ENCODE measurements at places on chromosomes 3 and 15. TPM values are rescaled to one million over a fixed set of nuclear protein-coding genes. Genes with fewer than 3 reads are reported as not detected.

CA12 gene
- 359 TPM for total RNA-seq

FBN1 gene
- total RNA-seq: 2,749 TPM

ZNF662 gene
- total RNA-seq: 2.3 TPM

CCRL2 gene
- total RNA-seq: 0.26 TPM

UNC13C gene
- under 0.01 TPM for total RNA-seq

BTLA gene
- total RNA-seq: 0.07 TPM

EIF4E3 gene
- 0.83 TPM for total RNA-seq

LSMEM2 gene
- total RNA-seq: not detected

SKOR1 gene
- 0.17 TPM for total RNA-seq

SLC51B gene
- total RNA-seq: not detected

ABHD17C gene
- total RNA-seq: 8.8 TPM

IQCF6 gene
- total RNA-seq: not detected

HYKK gene
- total RNA-seq: 1.7 TPM

GOLGA6A gene
- total RNA-seq: 0.07 TPM

LMOD3 gene
- 0.07 TPM for total RNA-seq

LRRN1 gene
- total RNA-seq: 0.30 TPM

ISL2 gene
- not detected for total RNA-seq

FAIM gene
- total RNA-seq: 5.8 TPM

ILDR1 gene
- not detected for total RNA-seq

LXN gene
- total RNA-seq: 52.5 TPM

DNASE1L3 gene
- 0.07 TPM for total RNA-seq

SYNPR gene
- total RNA-seq: not detected

NOX5 gene
- total RNA-seq: 0.39 TPM

ADCY5 gene
- 0.13 TPM for total RNA-seq

ALPK3 gene
- total RNA-seq: 26.4 TPM

SEMA3G gene
- total RNA-seq: 0.13 TPM

DUOXA2 gene
- not detected for total RNA-seq

PTX3 gene
- total RNA-seq: 1,136 TPM

PLA2G4E gene
- not detected for total RNA-seq

FETUB gene
- not detected for total RNA-seq

RASGRP1 gene
- 5.1 TPM for total RNA-seq

ZNF502 gene
- 3.9 TPM for total RNA-seq

MYO5A gene
- 53.4 TPM for total RNA-seq

MGLL gene
- 77.0 TPM for total RNA-seq

ESYT3 gene
- total RNA-seq: 0.07 TPM

SLC6A11 gene
- total RNA-seq: 0.03 TPM

BRPF1 gene
- 19.6 TPM for total RNA-seq

ZKSCAN7 gene
- total RNA-seq: 4.8 TPM

ANKRD34C gene
- total RNA-seq: not detected

PLSCR4 gene
- total RNA-seq: 119 TPM

ZNF660 gene
- 2.2 TPM for total RNA-seq

UBA3 gene
- total RNA-seq: 64.4 TPM
